ENCODE measurements at places on chromosomes 13 and 19.

DNA sequence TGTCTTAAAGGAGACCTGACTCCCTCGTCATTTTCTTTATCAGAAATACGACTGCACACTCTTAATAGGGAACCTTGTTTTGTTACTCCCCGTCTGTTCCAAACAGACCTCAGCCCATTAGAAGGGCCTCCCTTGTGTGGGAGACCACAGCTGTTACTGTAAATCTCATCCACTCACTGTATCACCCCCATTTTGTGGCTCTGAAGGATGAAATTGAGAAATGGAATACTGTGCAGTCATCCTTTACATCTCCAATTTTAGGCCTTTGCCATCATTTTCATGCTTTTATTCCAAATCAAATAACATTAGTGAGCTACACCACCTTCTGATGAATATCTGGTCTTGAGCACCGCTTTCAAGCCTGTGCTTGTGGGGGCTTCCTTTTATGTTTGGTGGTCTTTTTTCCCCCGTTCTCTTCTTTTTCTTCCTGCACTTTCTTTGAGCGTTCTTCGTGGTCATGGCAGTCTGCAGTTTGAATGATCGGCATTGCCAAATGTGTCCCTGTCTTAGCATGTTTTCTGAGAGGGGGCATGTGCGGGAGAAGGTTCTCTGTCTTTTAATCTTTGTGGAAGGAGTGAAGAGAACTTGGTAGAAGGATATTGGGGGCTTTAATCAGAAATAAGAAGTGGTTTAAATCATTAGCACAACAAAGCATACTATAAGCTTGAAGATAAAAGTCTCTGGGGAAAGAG, 65.8 kb downstream of the GGACT start:
- no peak for DNase-seq

DNA sequence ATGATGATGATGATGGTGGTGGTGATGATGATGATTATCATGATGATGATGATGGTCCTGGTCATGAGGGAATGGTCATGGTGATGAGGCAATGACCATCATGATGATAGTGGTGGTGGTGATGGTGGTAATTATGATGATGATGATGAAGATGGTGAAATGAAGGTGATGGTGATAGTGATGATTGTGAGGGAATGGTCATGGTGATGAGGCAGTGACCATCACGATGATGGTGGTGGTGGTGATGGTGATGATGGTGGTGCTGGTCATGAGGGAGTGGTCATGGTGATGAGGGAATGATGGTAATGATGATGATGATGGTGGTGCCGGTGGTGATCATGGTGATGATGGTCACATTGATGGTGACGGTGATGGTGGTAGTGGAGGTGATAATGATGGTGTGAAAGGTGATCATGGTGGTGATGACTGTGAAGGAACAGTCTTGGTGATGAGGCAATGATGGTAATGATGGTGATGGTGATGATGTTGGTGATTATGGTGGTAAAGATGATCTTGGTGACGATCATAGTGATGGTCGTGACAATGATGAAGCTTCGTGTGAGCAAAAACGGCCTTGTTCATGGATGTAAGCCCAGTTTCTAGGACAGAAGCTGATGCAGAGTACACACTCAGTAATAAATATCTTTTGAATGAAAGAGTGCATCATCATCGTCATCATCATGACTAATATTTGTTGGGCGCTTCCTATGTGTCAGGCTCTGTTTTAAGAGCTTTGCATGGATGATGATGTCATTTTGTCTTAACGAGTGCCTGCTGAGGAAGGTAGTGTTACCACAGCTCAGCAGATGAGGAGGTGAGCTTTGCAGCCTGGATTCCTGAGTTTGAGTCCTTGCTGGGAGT, 17.3 kb downstream of the SBK2 start:
- DNase-seq = no peak

- DNase-seq = no peak
Observed at GRCh38 chr13:92433963-92434362, 792.6 kb upstream of the GPC6 start.

- DNase-seq = no peak
Observed at GRCh38 chr19:28242317-28242927, 970.5 kb downstream of the UQCRFS1 start.

DNA sequence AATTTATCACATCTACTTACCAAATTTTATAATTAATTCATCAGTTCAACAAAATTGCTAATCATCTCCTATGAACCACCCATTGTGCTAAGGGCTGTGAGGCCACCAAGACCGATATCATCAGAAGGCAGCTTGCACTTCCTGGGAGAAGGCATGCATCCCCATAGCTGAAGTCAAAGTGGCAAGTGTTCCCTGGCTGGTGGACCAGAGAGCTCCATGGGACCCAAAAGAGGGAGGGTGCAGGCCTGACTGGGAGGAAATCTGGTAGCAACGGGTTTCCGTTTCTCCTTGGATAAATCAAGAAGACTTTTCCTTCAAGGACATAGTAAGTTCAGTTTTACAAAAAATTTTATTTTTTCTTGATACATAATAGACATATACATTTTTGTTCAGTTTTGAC, 325.2 kb downstream of the FGF9 start:
- no peak for DNase-seq

GRCh38 chr19:30584090-30584489, 211.9 kb downstream of the ZNF536 start:
- no peak for DNase-seq

DNA sequence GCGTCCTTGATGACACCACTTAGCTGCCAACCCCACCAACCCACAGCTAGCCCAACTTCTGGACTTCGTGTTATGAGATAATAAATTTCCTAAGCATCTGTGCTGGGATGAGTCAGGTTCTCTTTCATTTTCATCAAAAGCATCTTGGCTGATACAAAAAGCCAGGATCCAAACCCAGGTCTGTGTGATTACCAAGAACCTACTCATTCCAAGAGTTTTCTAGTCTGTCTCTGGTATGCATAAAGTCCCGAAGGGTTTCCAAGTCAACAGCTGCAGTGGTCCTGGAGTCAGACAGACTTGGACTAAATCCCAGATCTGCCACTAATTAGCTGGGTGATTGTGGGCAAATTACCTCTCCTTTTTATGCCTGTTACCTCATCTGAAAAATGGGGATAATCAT, 55.5 kb upstream of the SERP2 start:
- no peak for DNase-seq

DNA sequence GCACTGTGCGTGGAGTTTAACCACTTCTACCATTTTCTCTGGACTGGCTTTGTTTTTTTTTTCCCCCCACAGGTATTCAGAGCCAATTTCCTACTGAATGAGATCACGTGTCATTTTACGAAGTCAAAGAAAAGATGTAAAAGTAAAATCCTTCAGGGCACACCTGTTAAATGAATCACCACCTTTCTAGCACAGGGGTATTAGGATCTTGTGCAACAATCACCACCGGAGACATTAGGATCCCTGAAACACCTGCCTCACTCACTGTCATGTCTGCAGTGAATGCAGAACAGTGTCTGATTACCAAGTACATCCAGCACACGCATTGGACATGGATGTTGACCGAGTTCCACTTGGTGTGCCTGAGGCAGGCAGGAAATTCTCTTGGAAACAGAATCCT, 17.2 kb downstream of the BRD4 start:
- DNase-seq = no peak

GRCh38 chr13:95547531-95548167, 4.9 kb upstream of the CLDN10 start:
- no peak for DNase-seq

DNA sequence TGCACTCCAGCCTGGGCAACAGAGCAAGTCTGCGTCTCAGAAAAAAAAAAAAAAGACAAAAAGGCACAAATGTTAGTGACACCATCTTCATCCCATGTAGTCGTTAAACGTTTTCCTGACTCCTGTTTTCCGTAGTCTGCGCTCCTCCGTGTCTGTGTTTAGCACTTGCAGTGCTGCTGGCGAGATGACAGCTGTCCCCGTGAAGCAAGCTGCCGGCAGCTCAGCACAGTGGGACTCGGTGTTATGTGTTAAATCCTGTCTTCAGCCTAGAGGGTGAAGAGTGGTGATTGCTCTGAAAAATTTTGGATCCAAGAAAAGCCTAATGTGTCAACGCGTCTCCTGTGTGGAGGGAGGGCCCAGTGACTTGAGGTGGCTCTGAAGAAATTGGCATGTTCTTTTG, 18.4 kb downstream of the UBXN6 start:
- no peak for DNase-seq

DNA sequence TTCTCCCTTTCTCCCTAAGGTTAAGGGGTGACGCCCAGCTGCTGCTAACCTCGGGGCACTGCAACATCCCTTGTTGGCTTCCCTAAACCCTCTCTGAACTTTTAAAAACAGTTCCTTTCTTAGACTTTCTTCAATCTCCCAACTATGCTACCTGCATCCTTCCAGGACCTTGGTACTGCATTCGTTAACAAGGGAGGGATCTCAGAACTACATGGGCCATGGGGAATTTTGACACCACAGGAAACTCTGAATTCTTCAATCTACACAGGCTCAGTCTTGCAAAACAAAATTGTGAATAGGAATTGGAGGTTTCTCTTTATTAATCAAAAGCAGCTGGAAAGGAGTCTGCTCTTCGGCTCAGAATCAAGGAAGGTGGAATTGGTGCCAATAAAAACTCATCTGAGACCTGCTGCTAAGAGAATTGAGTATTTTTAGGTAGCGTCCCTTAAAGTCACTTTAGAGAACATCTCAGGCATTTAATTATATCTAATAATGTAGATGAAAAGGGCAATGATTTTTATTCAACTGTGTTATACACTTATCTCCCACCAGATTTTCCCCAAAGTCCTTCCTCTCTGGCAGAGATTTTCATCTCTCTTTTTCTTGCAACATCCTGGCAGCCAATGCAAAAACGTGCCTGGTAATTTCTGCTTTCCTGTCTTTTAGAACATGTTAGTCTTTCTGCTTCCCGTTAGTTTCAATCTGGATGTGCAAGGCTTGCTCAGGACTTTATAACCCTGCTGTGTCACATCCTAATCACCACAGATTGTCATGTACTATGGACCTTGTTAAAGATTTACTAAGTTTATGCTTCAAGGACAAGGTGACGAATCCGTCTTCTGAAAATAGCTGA, 69.1 kb upstream of the SLC15A1 start:
- DNase-seq = no peak

DNA sequence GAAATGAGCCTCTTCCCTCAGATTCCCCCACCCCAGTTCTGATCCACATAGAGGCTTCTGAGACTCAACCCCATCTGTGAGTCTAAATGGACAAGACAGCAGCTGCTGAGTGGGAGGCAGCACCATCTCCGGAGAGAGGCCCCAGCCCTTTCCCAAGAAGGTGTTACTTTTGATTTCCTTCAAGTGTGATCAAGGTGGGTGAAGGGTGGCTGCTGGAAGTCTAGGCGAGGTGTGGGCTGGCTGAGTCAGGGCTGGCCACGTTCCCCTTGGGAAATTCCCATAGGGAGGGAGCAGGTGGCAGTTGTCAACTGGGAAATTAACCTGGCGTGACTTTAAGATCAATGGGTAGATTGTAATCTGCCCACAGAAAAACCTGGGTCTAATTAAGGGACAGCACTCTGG, 148.0 kb downstream of the FOXO1 start:
- DNase-seq = peak; percentile 60

DNA sequence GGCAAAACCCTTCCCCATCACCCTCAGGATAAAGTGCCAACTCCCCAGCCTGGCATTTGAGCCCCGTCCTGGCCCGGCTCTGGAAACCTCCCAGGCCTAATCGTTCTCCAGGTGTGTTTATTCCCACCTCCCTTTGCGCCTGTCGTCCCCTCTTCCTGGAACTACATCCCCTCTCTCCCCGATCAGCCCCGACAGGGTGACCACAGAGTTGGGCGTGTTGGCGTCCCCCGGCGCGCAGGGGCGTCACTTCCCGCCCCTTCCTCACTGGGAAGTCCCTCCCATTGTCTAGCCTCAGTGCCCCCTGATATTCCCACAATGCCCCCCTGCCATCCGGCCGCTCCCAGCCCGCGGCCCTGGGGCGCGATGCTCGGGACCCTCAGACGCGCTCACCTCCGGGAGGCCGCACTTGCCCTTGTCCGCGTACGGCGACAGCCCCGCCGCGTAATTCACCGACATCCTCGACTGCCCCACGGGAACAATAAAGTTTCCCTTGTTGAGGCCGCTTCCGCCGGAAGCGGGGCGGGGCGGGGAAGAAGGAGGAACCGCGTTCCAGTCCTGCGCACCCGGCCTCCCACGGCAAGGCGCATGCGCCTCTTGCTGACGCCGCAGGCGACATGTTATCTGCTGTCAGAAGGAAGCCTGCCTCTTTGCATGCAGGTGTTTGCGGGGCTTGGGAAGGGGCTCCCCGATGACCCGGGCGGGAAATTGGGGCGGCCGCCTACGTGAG, at the start of the genes ANKRD24 and SIRT6:
Gene ANKRD24, plus strand, starts transcription at position 606 of the 727 bp plus-strand sequence. CDS start 3,737 bp downstream, outside the sequence.
Gene SIRT6, minus strand, starts transcription at position 480 of the 727 bp plus-strand sequence. Its CDS starts 24 bp downstream, at position 456.
- DNase-seq = peak; percentile 95

Measured in activated gamma-delta T cell treated with anti-CD3 and anti-CD28 coated beads, Interleukin-2, amount 50 U/mL, for 16 hours (primary cell).